D721Med (cell line): ENCODE measurements at places on chromosomes 3 and 15.
A peak's percentile ranks its signal among the peaks of the same experiment; 100 is the strongest.

DNA sequence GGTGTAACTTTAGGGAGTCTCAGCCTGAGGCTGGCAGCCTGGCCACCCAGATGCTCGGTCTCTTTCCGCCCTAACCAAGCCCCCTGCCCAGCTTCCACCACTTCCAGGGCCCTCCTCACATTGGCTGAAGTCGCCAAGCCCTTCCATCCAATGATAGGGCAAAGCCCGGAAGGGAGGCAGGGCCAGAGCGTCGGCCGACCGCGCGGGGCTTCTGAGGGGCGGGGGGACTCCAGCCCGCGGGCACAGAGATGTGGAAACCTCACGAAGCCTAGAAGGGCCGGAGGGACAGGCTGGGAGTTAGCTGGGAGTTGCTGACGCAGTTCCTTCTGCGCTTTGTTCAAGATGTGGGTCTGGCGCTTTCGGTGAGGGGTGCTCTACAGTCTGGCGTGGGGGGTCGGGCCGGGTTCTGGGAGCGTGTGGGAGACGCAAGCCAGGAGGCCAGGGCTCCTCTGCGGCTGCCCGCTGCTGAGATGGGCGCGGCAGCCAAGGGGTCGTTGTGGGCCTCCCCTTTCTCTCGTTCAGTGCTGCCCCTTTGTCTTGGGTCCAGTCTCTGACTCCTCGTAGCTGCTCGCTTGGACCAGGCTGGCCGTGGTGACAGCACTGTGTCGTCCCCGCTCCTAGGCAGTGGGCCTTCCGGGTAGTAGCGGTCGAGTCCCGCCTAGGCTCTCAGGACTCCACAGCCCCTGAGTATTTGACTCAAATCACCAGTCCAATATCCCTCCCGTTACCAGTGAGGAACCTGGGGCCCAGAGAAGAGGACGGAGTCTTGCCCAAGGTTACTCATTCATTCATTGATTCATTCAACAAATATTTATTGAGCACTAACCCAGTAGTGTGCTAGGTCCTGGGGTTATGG is at the start of gene ZNF660:
Gene ZNF660 (plus strand): TSS at position 319 of the 856 bp plus-strand sequence. CDS start 9,230 bp downstream, outside the sequence.
- peak; percentile 60 for DNase-seq

DNA sequence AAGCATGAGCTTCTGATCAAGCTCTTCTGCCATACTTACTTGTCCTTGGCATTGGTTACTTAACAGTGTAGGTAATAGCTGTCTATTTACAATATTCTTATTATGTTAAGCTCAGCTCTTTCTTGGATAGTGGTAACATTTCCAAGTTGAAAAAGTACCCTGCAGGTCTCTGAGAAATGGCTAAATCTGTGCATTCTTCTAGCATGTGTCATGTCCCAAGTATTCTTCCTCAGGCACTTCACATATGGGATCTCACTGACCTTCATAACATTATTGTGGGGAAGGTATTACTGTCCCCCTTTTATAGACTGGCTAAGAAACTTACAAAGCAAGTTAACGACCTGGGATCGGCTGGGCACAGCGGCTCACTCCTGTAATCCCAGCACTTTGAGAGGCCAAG is 236.1 kb downstream of the RORA start:
- DNase-seq = no peak

GRCh38 chr3:13839253-13839652 is 40.6 kb downstream of the WNT7A start:
- DNase-seq = no peak

- DNase-seq = no peak
These were observed 19.3 kb upstream of the SLTM start for GRCh38 chr15:58952751-58953150.

DNA sequence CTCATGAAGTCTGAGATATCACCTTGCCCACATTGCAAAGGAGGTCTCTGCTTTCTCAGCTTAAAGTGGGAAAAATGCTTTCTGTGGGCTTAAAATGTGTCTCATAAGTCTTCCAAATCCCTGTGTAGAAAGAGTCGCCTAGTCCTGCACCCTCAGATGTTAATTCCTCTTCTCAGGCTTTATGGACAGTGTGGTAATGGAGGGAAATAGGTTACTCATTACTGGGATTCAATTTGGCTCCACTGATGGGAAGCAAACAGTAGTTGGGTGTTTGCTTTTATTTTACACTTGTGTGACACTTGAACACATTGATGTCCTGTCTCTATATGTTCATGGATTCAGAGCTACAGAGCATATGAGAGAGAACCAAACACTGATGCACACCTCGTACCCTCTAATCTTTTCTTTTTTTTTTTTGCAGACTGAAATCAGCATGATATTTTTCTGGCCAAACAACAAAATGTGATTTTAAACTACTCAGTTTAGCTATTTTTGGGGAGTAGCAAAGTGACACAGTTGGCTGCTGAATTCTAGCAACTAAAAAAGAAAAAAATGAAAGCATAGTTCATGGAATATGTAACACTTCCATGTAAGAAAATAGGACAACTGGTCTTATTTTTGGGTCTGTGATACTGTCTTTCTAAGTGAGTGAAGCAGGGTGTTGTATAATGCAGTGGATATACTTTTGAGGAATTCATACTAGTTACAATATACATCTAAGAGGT is 8.6 kb downstream of the PTPRG start:
- no peak for DNase-seq

GRCh38 chr3:172082269-172082668 is 42.9 kb downstream of the FNDC3B start:
- DNase-seq = no peak

- no peak for DNase-seq
These were observed 962.3 kb upstream of the NR2F2 start for GRCh38 chr15:95368191-95368590.

DNA sequence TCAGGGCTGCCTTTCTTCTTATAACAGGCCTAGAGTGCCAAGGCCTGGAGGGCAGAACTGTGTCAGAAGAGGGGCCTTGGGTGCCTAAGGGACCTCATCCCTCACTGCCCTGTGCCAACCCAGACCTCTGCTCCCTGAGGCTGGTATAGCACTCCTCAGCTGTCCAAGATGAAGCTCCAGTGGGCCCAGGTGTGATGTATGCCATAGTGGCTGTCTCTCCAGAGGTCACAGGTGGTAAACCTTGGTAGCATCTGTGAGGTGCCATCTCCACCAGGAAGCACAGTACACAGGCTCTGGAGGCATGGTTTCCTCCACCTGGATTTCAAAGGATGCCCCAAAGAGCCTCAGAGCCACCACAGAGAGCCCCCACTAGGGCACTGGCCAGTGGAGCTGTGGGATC is 12.3 kb upstream of the KLHL40 start:
- no peak for DNase-seq

- DNase-seq = no peak
These were observed 18.3 kb upstream of the FOXP1 start for GRCh38 chr3:71601811-71602210.

DNA sequence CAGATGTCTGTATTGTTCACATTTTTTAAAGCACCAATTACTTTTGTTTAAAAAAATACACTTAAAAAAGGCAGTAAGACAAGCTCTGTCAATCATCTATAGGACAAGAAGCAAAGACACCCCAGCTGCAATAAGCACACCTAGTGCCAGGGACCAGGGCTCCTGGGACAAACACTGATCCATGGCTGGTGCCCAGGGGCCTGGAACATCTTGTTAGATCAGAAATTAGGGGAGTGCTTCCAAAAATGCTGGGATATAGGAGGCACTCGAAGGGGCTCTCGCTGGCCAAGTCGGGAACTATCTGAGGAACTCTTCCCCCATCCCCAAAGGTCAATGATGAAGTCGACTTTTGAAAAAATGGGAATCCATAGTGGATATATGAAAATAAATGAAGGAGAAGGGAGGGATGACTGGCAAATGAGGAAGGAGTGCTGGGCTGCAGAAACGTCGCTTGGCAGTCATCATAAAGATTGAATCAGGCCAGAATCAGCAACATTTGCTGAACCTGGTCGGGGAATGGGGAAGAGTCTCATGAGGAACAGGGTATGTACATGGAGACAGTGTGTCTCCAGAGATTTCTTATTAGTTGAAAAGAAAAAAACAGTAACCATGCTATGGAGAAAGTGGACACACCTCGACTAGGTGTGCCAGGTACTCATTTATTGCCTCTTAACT is 28.5 kb downstream of the TSPAN3 start:
- DNase-seq = no peak

GRCh38 chr15:77001966-77002365 is 7.0 kb downstream of the PSTPIP1 start:
- DNase-seq = no peak

GRCh38 chr3:4741106-4741403 is 238.2 kb upstream of the BHLHE40 start:
- DNase-seq = no peak

DNA sequence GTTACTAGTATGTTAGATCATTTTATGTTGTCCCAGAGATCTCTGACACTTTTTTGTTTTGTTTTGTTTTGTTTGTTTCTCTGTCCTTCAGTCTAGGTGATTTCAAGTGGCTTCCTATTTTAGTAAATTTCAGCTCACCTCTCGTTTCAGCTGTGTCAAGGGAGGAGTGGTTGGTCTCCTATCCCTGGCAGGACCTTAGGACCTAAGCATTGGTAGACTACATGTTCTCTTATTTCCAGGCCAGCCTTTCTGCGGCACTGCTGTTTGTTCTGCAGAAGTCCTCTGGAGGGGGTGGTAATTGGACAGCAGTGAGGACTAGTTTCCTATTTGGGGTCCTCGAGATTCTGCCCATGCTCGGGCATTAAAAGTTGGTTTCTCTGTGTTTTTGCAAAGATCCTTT is 31.8 kb downstream of the MGA start:
- DNase-seq = no peak

GRCh38 chr15:100103828-100104227 is 237.9 kb downstream of the ADAMTS17 start:
- no peak for DNase-seq

DNA sequence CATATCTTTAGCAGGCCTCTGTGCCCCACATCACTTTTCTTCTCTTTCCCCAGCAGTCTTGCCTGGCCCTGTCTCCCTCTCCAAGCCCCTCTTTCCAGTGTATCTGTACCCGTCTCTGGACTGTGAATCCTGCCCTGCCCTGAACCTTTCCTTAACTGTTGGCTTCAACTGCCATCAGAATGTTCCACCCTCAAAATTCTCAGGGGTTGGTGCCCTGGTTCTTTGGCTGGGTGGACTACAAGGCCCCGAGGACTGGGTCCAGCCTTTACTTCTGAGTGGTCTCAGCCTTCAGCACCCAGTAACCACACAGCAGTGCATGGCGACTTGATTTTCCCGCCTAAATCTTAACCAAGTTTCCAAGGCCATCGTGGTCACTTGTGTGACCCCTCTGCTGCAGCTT is 333.5 kb upstream of the RGMA start:
- DNase-seq = no peak

GRCh38 chr3:37989821-37990480 is 635 bp upstream of the VILL start:
- no peak for DNase-seq

- DNase-seq = no peak
These were observed 53.1 kb downstream of the CFAP20DC start for GRCh38 chr3:58996730-58997129.

DNA sequence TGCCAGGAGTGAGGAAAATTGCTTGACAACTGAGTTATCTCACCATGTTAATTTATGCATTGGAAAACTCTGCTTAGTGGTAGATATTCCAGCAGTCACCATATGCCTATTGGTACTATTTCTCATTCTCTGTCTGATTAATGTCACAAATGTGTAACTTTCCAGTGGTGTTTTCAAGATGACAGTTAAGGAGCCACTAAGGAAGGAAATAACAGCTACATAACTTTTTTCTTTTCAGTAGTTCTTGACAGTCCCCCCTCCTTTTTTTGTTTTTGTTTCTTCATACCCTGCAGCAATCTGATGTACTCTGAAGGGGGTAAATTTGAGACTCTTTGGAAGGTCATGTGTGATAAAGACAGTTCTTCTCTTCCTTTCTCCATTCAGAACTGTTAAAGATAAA is 13.1 kb downstream of the RASA2 start:
- DNase-seq = no peak

GRCh38 chr3:112646623-112647022 is 5.7 kb upstream of the CCDC80 start:
- no peak for DNase-seq

DNA sequence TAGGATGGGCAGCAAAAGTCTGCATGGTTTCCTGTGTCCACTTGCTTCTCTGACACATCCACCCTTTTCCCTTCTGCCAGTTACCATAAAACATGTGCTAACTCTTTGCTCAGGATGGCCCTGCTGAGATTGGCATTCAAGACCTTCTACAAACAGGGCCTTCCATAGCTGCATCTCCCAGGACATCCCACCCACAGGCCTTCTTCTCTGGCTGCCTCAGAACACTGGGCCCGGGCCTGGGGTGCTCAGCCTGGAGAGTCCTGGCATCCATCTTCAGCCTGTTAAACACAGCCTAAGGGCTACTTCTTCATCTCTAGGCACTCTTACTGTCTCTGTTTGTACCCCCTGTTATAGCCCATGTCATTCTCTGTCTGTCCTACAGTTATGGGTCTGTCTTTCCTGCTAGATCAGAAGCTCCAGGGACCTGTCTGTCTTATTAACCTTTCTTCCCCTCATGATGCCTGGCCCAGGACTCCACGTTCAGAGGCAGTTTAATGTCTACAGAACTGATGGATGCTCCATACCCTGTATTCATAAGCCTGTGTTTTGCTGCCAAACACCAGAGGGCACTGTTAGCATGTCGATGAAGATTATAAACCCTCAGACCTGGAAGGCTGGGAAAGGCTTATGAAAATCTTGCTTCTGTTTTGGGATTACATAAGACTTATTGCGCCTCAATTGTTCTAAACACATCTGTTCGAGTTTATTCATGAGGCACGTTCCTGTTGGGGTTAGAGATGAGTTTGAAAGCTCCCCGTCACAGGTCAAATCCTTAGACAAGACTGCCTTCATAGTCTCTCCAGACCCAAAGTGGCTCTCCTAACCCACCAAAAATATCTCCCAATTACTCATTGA is 16.5 kb downstream of the SEMA3G start:
- peak; percentile 67 for DNase-seq

- DNase-seq = no peak
These were observed 35.4 kb downstream of the AADACL2 start for GRCh38 chr3:151769175-151769574.

GRCh38 chr3:69254351-69254750 is 131.5 kb downstream of the FRMD4B start:
- no peak for DNase-seq

DNA sequence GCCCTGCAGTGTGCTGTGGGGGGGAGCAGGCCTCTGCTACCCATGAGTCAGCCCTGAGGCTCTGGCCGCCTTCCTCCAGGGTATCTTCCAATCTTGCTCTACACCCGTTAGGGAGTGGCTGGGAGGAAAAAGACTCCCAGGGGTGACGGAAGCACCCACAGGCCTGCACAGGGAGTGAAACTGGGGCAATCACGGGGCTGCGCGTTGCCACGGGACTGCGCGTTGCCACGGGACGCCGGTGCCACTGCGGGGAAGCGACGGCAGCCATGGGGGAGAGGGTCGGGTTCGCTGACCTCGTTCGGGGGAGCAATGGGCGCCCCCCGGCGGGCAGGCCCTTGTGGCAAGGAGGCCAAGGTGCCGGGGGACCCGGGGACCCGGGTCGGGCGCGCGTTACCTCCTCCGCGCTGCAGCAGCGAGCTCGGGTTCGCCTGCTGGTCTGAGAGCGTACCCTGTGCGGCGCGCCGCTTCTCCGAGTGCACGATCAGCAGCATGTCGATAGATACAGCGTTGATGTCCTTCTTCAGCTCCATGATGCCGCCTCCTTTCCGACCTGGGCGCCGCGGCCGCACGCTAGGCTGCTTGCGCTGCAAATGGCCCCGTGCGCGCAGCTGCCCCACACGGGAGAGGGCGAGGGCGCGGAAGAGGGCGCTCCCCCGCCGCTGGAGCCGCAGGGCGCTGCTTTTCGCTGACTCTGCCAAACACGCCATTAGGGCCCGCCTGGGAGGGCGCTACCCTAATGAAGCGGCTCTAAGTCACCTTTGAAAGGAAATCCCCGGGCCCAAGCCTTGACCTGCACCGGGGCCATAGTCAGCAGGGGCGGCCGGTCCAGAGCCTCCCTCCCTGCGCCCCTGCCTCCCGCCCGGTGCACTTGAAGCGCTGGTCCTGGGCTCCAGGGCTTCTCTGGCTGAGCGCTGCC is at the start of gene KY:
Gene KY (minus strand): TSS at position 592 of the 916 bp plus-strand sequence. CDS start 62 bp downstream, at position 530.
- DNase-seq = peak; percentile 41
